ENCODE measurements at places on chromosomes 16 and 17.
A peak's percentile ranks its signal among the peaks of the same experiment; 100 is the strongest.

GRCh38 chr16:67155295-67156142, 4.2 kb downstream of the TRADD start:
- peak; percentile 15 for DNase-seq

GRCh38 chr17:45146592-45146889, 1.7 kb upstream of the HEXIM1 start:
- no peak for DNase-seq

DNA sequence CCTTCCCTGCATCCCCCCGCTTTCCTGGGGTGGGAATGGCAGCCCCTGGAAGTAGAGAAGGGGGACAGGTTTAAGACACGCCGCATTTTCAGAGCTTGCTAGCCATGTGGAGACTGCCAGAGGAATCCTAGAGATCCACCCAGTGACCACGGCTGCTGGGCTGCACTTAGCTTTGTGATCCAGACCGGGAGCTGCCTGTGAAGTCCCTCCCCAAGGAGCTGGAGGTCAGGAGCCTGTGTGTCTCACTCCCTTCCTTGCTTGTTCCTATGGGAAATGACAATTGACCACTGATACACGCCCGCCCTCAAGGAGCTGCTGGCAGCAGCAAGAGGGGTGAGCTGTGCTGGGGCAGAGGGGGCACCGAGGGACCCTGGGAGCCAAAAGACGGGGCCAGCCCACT, 73.7 kb downstream of the SREBF1 start:
- no peak for DNase-seq

DNA sequence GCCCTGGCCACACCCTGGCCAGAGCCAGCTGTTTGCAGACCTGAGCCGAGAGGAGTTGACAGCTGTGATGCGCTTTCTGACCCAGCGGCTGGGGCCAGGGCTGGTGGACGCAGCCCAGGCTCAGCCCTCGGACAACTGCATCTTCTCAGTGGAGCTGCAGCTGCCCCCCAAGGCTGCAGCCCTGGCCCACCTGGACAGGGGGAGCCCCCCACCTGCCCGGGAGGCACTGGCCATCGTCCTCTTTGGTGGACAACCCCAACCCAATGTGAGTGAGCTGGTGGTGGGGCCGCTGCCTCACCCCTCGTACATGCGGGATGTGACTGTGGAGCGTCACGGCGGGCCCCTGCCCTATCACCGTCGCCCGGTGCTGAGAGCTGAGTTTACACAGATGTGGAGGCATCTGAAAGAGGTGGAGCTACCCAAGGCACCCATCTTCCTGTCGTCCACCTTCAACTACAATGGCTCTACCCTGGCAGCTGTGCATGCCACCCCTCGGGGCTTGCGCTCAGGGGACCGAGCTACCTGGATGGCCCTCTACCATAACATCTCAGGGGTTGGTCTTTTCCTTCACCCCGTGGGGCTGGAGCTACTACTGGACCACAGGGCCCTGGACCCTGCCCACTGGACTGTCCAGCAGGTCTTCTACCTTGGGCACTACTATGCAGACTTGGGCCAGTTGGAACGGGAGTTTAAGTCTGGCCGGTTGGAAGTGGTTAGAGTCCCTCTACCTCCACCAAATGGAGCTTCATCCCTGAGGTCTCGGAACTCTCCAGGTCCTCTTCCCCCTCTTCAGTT, 578 bp downstream of the AOC2 start:
- no peak for DNase-seq

DNA sequence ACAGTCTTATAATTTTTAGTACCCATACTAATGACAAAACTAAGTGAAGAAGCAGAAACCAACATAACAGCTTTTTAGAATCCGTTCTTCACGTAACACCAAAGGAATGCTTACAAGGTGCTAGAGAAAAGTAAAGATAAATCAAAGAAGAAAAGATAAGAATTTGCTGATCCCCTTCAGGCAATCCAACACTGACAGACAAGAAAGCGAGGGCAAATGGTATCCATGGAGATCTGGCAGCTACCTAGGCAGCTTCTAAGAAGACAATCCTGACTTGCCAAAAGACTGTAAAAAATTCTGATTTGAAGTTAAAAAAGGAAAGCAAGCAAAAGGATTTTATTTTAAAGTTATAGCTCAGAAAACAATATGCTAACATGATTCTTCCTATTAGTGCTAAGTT, 14.6 kb downstream of the BBS2 start:
- no peak for DNase-seq

Measured in DMS 273 treated with DMSO at 0.1 percent for 48 hours (cell line).